Lower lobe of right lung (tissue), 2 donors: ENCODE measurements at places on chromosomes 4 and X. TPM values are rescaled to one million over a fixed set of nuclear protein-coding genes. Genes with fewer than 3 reads are reported as not detected.

Gene PABPC1L2B
- total RNA-seq = not detected

Gene CC2D2A
- 21.2 TPM for total RNA-seq

Gene RPL10
- total RNA-seq = 2,678 TPM

Gene CTAG1A
- not detected for total RNA-seq

Gene USP53
- total RNA-seq = 45.8 TPM

Gene TCEANC
- 8.4 TPM for total RNA-seq

Gene RAB40AL
- 1.6 TPM for total RNA-seq

Gene SOWAHD
- 9.6 TPM for total RNA-seq

- H3K36me3 ChIP-seq = no peaks in the 10 kb centered on the region
- no peaks in the 10 kb centered on the region for H3K4me1 ChIP-seq
- no peak for DNase-seq
- no peaks in the 10 kb centered on the region for H3K27me3 ChIP-seq
Observed at GRCh38 chrX:32395878-32396277, 815.5 kb downstream of the DMD start.

- H3K4me1 ChIP-seq = peaks cover 7% of the 10 kb centered on the region
- H3K27ac ChIP-seq = no peak overlapping the region
- H3K4me3 ChIP-seq = no peak overlapping the region
Observed at GRCh38 chr4:128548381-128548780, 260.8 kb upstream of the PGRMC2 start.

GRCh38 chr4:4387531-4388310, 819 bp downstream of the NSG1 start:
- peaks cover 26% of the 10 kb centered on the region for H3K4me1 ChIP-seq
- no peak for DNase-seq
- H3K4me3 ChIP-seq = peak overlapping the region; percentile 48

GRCh38 chr4:120798570-120798969, 124.0 kb downstream of the PRDM5 start:
- no peak overlapping the region for H3K4me3 ChIP-seq
- H3K27me3 ChIP-seq = no peaks in the 10 kb centered on the region

- peaks cover 8% of the 10 kb centered on the region for H3K4me1 ChIP-seq
- H3K27ac ChIP-seq = no peak overlapping the region
- no peak for DNase-seq
- no peaks in the 10 kb centered on the region for H3K36me3 ChIP-seq
- no peak overlapping the region for H3K4me3 ChIP-seq
- no peaks in the 10 kb centered on the region for H3K27me3 ChIP-seq
Observed at GRCh38 chr4:91064157-91064853, 937.1 kb downstream of the CCSER1 start.

- H3K4me3 ChIP-seq = no peak overlapping the region
- no peak overlapping the region for H3K27ac ChIP-seq
- H3K4me1 ChIP-seq = no peaks in the 10 kb centered on the region
- H3K27me3 ChIP-seq = no peaks in the 10 kb centered on the region
Observed at GRCh38 chr4:145042601-145043285, 55.3 kb downstream of the ANAPC10 start.

GRCh38 chr4:24856586-24856985, 56.3 kb downstream of the CCDC149 start:
- H3K27me3 ChIP-seq = no peaks in the 10 kb centered on the region
- no peak for DNase-seq
- no peak overlapping the region for H3K27ac ChIP-seq
- no peaks in the 10 kb centered on the region for H3K36me3 ChIP-seq
- H3K4me3 ChIP-seq = no peak overlapping the region
- H3K4me1 ChIP-seq = peaks cover 9% of the 10 kb centered on the region

GRCh38 chr4:92270908-92271307, 32.9 kb upstream of the GRID2 start:
- no peak overlapping the region for H3K27ac ChIP-seq
- no peak for DNase-seq
- no peaks in the 10 kb centered on the region for H3K4me1 ChIP-seq
- H3K27me3 ChIP-seq = no peaks in the 10 kb centered on the region
- no peak overlapping the region for H3K4me3 ChIP-seq

- DNase-seq = no peak
- no peak overlapping the region for H3K4me3 ChIP-seq
- no peaks in the 10 kb centered on the region for H3K27me3 ChIP-seq
- no peaks in the 10 kb centered on the region for H3K36me3 ChIP-seq
- H3K4me1 ChIP-seq = no peaks in the 10 kb centered on the region
- no peak overlapping the region for H3K27ac ChIP-seq
Observed at GRCh38 chr4:85642356-85643100, 167.6 kb downstream of the ARHGAP24 start.

DNA sequence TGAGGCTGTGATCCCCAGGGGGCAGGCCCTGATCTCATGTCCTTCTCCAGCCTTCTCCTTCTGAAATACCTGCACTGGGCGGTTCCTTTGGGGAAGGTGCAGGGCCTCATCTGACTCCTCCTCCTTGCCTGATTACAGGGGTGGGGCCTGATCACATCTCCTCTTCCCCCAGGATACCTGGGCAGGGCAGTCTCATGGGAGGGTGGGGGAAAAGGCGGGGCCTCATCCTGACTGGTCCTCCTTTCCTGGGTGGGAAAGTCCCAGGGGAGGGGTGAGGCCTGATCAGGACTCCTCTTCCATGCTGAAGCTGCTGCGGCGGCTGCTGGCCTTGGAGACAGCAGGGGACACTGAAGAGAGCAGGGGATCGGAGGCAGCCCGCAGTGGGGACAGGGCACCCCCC, 13.3 kb downstream of the TFE3 start:
- H3K4me1 ChIP-seq = no peaks in the 10 kb centered on the region
- no peak overlapping the region for H3K4me3 ChIP-seq
- H3K36me3 ChIP-seq = peaks cover 50% of the 10 kb centered on the region
- no peak overlapping the region for H3K27ac ChIP-seq
- DNase-seq = no peak

GRCh38 chr4:15809058-15809457, 30.9 kb downstream of the CD38 start:
- no peaks in the 10 kb centered on the region for H3K36me3 ChIP-seq
- peaks cover 9% of the 10 kb centered on the region for H3K4me1 ChIP-seq
- H3K27me3 ChIP-seq = no peaks in the 10 kb centered on the region
- H3K4me3 ChIP-seq = no peak overlapping the region
- DNase-seq = no peak

DNA sequence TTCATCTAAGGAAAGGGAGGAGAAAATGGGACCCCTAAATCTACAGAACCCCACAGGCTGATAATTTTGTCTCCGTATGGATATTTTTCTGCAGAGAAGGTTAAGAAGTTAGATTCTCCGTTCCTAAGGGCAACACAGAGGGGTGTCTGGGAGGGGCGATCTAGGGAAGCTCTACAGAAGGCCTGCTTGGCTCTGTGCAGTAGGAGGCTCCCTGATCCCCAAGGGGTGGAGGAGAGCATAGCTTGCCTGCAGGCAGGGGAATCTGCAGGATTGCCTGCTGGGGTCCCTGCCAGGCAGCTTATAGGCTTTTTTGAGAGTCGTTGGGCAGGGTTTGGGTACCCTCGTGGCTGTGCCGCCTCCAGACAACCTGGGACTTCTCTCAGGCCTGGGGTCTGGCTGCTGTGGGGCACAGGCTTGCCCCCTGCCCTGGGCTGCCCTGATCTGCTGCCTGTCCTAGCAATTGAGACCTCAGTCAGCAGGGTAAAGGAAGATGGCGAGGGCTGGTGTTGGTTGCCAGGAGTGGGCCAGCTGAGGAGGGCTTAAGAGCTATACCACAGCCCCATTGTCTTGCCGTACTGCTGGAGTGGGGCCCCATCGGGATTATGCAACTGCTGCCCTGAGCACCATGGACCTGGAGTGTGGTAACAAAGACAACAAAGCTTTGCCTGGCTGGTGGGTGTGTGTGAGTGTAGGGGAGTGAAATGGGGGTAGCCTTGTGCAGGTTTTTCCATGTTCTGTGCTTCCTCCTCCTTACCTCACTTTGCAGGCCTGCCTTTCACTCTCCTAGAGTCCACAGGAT, 74.1 kb downstream of the EFNB1 start:
- H3K27ac ChIP-seq = no peak overlapping the region
- no peak for DNase-seq
- H3K27me3 ChIP-seq = no peaks in the 10 kb centered on the region
- no peaks in the 10 kb centered on the region for H3K4me1 ChIP-seq

DNA sequence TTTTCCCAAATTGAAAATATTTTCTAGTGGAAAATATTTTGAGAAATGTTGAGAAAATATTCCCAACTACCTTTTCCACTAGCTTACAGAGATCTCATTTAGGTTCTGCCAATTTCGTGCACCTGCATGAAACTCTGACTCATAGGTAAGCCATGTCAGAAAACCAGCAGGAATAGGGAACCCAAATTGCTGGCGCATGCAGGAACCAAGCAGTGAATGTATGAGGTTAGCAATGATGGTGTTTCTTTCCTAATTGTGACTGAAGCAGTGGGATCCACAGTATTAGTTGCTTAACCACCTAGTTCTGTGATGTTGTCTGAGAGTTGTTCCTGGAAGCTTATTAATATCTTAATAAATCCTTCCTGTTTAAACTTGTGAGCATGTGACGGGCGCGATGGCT, 381.0 kb upstream of the TRAM1L1 start:
- no peaks in the 10 kb centered on the region for H3K36me3 ChIP-seq
- H3K27ac ChIP-seq = no peak overlapping the region
- no peak overlapping the region for H3K4me3 ChIP-seq
- no peak for DNase-seq

GRCh38 chrX:17559728-17560379, 177.4 kb upstream of the SCML1 start:
- H3K27ac ChIP-seq = no peak overlapping the region
- no peaks in the 10 kb centered on the region for H3K27me3 ChIP-seq
- no peaks in the 10 kb centered on the region for H3K4me1 ChIP-seq

GRCh38 chr4:6955261-6955911, 45.8 kb downstream of the TBC1D14 start:
- H3K4me1 ChIP-seq = peaks cover 28% of the 10 kb centered on the region
- H3K36me3 ChIP-seq = no peaks in the 10 kb centered on the region
- no peaks in the 10 kb centered on the region for H3K27me3 ChIP-seq
- peak; percentile 81 for DNase-seq
- H3K27ac ChIP-seq = peak overlapping the region; percentile 68

- H3K4me3 ChIP-seq = no peak overlapping the region
- peaks cover 64% of the 10 kb centered on the region for H3K36me3 ChIP-seq
- H3K4me1 ChIP-seq = peaks cover 13% of the 10 kb centered on the region
- no peaks in the 10 kb centered on the region for H3K27me3 ChIP-seq
- no peak for DNase-seq
- H3K27ac ChIP-seq = no peak overlapping the region
Observed at GRCh38 chr4:4284827-4285618, 4.9 kb downstream of the LYAR start.

- no peaks in the 10 kb centered on the region for H3K27me3 ChIP-seq
- no peak for DNase-seq
- no peaks in the 10 kb centered on the region for H3K4me1 ChIP-seq
- peaks cover 80% of the 10 kb centered on the region for H3K36me3 ChIP-seq
- no peak overlapping the region for H3K4me3 ChIP-seq
Observed at GRCh38 chr4:55439023-55439422, 43.3 kb downstream of the TMEM165 start.
